ENCODE measurements at places on chromosomes 6 and 20.

- DNase-seq = no peak
Measured at GRCh38 chr6:1894954-1895353, 285.2 kb downstream of the FOXC1 start.

DNA sequence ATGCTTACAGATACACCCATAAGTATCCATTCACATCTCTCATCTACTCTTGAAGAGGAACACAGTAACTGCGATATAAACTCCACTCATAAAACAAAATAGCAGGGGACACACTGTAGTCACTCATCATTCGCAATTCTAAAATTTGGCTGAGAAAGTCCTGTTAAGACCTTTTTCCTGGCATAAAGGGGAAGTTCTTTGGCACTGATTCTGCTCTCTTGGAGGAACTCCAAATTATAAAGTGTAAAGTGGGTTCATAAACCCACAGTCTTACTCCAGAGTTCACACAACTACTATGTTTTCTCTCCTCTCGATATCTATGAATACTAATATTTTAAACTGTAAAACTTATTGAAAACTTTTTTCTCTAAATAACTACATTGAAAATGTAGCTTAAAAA lies 80.6 kb downstream of the ADGB start:
- DNase-seq = no peak

- no peak for DNase-seq
Measured at GRCh38 chr6:42341221-42341620, 110.5 kb downstream of the TRERF1 start.

- no peak for DNase-seq
Measured at GRCh38 chr6:135449246-135449645, 48.3 kb downstream of the AHI1 start.

- no peak for DNase-seq
Measured at GRCh38 chr6:69705954-69706353, 90.9 kb downstream of the LMBRD1 start.

DNA sequence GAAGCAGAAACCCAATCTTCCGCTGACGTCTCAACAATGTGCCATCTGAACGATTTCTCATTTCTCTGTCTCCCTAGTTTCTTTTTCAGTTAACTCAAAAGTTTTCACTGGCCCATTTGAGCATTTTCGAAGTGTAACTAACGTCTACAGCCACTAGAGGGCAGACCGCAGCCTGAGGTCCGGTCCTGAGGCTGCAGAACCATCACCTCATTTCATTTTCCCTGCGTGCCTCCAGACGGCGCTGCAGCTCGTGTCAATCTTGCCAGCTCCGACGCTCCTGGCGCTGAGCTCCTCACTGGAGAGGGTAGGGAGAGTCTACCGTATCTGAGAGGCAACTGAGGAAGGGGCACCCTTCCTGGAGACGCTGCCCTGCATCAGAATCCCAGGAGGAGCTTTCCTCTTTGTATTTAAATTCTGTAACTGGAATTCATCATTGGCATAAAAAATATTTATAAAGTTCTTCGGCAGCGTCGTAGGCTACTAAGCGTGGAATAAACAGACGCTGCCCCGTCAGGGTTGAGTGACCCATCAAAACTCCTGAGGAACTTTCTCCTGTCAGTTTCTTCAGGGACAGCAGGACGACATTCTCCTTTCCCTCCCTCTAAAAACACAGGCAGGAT lies 28.5 kb upstream of the DTNBP1 start:
- peak; percentile 90 for DNase-seq

- no peak for DNase-seq
Measured at GRCh38 chr6:160134779-160135547, 13.3 kb downstream of the SLC22A1 start.

- DNase-seq = peak; percentile 73
Measured at GRCh38 chr20:50958615-50959542, at the start of gene MOCS3. Gene MOCS3, plus strand, starts transcription at chr20:50958818. Its CDS starts 25 bp downstream, at chr20:50958843.

DNA sequence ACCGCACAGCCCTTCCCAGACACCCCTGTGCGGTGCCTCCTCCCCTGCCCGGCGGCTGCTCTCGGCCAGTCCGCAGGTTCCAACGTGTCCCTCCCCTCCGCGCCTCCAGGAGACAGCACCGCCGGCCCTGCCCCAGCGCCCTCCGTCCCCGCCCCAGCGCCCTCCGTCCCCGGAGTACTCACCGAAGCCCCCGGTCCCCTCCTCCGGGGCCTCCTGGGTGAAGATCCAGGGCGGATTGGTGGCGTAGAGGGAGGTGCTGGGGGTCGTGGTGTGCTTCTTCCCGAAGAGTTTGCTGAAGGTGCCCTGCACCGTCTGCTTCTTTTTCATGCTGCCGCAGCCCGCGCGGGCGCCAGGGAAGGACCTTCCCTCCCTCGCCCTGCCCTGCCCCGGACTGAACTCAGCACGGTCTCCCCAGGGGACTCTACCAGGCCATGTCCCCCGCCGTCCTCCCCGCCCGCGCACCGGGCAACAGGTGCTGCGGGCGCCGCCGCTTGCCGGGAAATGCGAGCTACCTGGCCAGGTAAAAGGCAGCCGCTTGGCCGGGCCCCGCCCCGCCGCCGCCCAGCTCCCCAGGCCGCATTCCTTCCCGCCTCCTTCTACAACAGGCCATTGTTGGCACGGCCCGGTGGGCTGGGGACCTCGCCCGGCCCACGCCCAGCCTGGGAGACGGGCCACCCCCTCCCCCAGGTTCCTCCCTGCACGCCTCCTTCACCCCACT lies at the start of gene C6orf132:
TSS of gene C6orf132 (minus strand) at position 503 of the 718 bp plus-strand sequence. CDS start at position 327, 176 bp downstream.
- DNase-seq = no peak

DNA sequence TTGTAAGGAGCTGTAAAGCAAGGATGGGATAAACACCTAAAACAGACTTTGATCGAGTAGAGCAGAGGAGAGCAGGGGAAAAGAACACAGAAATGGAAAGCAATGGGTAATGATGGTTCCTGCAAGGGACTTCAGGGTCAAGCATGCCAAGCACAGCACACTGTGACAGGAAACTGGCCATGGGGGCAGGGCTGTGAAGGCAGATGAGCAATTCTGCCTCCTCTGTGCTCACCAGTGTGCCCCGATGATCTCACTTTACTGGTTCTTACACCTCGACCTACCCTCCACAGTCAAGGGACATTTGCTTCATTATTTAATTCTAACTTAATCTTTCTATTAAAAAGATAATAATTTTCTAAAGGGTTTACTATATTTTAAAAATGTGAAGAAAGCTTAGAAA lies 21.6 kb upstream of the MYB start:
- no peak for DNase-seq

DNA sequence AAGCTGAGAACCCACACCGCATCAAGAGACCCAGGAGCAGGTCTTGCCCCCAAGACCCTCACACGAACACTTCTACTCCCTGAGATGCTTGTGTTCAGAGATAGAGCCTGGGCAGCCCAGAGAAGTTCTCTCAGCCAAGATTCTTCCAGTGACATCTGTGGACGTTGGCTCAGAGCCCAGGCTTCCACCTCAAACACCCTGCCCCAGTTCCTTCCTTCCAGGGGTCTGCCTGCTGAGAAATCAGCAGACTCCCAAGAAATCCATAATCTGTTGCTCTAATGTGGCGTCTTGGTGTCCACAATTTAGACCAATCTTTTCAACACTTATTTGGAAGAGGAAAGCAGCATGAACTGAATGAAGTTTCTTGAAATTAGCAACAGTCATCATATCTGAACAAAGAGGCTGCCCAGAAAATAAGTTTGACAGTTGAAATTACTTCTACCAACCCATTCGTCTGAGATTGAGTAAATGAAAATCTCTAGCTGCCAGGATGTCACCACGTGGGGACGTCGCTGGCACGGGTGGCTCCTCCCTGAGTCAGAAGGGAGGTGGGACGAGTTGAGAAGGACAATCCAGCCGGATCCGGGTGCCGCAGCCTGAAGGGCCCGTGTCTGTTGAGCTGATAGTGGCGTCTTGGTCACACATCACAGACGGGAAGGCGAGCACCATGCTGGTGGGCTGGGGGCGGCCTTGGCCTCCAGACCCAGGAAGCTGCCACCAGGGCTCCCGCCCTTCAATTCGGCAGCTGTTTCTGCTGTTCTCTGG lies 400.9 kb downstream of the TAF4 start:
- DNase-seq = no peak

DNA sequence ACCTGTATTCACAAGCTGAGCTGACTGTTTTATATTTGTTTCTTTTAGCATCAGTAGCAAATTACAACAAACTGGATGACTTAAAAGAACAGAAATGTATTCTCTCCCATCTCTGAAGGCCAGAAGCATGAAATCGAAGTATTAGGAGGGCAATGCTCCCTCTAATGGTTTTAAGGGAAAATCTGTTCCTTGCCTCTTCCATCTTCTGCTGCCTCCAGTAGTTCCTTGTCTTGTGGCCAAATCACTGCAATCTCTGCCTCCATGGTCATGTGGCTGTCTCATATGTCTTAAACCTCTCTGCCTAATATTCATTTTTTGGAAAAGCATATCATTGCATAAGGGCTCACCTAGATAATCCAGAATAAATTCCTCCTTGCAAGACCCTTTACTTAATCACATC lies 25.2 kb upstream of the ASCC3 start:
- DNase-seq = no peak
